ENCODE measurements at places on chromosomes 12 and 14.

DNA sequence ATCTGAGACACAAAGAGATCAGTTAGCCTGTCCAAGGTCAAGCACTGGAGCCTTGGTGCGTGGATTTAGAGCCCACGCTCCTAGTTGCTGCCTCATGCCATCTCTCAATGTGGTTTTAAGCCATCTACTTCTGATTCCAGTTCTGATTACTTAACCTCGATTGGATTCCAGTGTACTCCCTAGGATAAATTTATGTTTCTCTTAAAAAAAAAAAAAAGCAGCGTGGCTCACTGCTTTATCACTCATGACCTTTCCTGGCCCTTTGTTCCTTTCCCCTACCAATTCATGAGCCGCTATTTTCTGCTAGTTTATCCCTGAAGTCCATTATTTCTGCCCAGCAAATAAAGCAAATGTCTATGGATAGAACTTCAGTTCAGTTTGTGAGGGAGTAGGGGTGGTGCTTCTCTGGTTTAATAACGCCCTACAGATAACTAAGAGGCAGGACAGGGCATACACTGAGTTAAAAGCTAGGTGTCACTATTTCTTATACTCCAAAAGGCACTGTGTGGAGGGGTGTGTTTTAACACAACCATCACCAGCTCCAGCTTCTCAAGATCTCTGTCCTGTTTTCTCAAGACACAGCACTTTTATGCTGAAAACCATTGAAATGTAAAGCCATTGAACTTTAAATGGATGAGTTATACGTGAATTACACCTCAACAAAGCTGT, 9.8 kb upstream of the PARP11 start:
- DNase-seq = no peak

- DNase-seq = no peak
Measured at GRCh38 chr14:97306133-97306759, 509.1 kb downstream of the VRK1 start.

DNA sequence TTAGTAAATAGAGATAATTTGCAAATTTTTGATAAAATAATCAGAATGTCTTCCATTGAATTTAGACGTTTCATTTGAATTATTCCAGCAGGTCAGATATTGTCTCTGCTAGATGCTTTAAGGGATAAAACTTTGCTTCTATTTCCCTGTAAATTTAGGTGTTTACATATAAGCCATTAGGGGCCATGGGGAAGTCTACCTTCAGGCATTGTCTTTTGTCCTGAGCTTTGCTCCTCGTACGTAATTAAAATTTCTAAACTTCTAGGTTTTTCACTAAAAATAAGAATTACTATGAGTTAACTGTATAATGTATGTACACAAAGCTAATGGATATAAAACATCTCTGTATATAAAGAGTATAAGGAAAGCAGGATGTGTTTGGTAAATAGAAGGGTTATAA, 24.1 kb upstream of the CD69 start:
- no peak for DNase-seq

- DNase-seq = no peak
Measured at GRCh38 chr12:67593461-67594330, 54.8 kb upstream of the DYRK2 start.

- no peak for DNase-seq
Measured at GRCh38 chr14:30243805-30244204, 315.2 kb upstream of the G2E3 start.

DNA sequence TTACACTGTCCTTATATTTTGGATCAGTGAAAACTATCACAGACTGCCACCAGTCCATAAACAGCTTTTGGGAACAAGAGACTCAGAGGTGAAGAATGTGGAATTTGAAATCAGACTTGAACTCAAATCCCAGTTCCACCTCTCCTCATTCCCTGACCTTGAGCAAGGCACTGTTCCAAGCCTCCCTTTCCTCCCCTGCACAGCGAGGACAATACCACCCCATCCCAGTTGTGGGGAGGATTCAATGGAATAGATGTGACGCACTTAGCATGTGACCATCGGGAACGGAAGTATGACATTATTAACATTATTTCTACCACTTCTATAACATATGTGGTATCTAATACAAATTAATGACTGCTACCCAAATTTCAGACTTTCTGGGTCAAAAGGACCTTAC, 63.5 kb downstream of the DPF3 start:
- DNase-seq = no peak

DNA sequence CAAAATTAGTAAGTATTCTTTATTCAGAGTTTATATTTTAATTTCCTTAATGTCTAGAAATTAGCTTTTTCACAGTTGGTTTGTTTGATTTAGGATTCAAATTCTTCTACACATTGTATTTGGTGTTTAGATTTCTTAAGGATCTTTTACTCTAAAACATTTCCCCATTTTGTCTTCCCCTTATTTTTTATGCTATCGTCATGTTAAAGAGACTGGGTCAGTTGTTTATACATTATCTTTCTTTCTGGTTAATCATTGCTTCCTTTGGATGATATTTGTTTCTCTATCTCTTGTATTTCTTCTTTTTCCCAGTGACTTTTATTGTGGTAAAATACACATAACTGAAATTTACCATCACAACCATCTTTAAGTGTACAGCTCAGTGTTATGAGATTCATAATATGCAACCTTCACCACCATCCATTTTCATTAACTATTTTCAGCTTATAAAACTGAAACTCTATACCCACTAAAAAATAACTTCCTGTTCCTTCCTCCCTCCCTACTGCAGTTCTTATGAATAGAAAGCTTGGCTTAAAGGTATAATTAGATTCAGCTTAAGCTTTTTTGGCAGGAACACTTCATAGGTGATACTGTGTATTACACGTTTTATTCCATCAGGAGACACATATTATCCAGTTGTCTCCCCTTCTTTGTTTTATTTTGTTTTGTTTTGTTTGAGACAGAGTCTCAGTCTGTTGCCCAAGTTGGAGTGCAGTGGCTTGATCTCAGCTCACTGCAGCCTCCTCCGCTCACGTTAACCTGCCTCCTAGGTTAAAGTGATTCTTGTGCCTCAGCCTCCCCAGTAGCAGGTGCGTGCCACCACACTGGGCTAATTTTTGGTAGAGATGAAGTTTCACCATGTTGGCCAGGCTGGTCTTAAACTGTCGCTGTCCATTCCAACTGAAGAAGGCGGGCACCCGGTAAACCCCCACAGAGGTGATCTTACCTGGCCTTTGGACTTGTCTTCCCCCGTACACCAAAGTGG, 45.0 kb downstream of the NOPCHAP1 start:
- DNase-seq = no peak

GRCh38 chr12:51915003-51915625, 7.8 kb downstream of the ACVRL1 start:
- no peak for DNase-seq

- no peak for DNase-seq
Measured at GRCh38 chr12:29160230-29160629, 11.2 kb downstream of the FAR2 start.

- no peak for DNase-seq
Measured at GRCh38 chr12:132936163-132936562, 19.9 kb downstream of the ZNF605 start.

GRCh38 chr12:124720004-124720680, 143.5 kb downstream of the SCARB1 start:
- no peak for DNase-seq

- DNase-seq = no peak
Measured at GRCh38 chr12:75974323-75975187, 57.0 kb downstream of the PHLDA1 start.

DNA sequence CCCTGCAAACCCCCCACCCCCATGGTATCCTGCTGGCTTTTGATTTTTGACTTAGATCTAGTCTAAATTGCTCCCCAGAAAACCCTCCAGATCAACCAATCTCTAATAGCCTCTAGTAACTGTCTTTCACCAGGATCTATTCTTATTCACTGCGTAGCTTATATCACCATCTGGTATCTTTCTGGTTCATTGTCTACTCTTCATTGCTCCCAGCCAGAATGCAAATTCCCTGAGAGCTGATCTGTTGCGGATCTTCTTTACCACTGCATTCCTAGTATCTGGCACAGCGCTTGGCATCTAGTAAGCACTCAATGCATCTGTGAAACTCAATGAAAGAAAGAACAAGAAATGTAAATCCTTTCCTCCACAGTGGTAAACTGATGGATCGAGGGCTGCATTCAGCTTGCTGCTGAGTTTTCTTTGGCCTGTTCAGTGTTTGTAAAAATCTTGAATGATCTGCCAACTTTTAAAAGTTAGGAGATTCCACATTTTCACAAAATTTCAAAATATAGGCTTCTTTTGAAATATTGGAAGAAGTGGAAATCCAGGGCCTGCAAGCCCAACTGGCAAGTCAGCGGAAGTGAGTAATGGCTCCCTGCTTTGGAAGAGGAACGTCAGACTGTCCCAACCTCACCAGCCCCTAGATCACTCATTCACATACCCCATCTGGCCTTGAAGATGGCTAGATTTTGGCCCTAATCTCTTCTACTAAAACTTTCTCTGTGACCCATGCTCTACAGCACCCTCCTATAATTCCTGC, 274.2 kb downstream of the SSPN start:
- no peak for DNase-seq

DNA sequence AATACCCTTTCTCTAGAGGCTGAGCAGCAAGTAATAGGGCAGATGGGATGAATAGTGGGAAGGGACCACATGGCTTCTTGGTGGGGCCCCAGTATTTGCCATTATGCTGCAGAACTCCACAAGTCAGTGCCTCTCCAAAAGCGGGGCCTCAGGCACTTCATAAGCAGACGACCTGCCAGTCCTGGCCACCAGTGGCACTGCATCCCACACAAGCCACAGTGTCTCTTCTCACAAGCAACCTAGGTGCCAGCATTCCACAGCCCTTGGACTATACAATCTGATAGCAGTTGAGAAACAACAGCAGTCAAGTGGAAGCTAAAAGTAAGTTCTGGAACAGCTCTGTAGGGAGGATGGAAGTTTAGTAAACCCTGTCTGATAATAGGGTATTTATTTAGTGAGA, 4.2 kb upstream of the SLC8A3 start:
- DNase-seq = no peak

DNA sequence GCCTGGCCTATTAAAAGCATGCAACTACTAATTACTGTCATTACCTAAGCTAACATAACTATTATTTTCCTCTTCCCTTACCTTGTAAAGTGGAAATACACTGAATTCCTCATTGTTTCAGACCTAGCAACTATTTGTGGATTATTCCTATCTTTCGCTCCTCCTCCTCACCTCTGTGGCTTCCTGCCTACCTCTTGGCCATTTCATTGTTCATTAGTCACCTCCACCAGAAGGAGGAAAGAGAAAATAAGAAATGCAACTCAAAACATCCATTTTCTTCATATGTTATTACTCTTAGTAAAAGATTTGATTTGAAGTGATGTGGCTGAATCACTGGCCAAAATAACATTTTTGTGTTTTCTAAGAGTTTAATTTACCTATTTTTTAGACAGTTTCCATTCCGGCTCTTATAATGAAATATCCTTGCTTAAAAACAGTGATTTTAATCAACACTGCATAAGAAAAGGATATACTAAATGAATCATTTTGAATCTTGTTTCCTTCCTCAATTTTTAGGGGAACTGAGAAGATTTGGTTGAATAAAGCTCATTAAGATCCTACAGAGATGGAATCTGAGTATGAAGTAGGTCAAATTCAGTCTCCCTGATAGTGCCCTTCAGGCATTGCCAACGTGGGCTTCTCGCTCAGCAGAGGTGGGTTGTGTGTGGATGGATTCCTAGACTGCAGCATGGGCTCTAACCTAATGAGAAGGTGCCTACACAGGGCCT, 27.6 kb upstream of the ARHGAP5 start:
- DNase-seq = no peak

DNA sequence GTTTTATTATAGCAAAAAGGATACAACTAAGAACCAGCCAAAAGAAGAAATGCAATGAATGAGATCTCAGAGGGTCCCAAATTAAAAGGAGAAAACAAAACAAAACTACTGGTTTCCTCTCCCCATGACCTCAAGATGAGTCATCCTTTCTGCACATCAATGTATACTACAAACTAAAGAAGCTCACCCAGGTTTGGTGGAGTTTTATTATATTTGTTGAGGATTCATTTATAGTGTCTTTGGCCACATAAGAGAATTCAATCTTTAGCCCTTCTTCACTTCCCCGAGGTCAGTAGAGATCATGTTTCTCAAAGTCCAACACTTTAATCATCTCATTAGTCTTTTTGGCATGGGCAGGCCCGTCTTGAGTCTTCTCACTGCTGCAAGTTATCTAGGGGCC, 210.6 kb downstream of the SLC6A15 start:
- no peak for DNase-seq

GRCh38 chr12:29741342-29742241, 42.1 kb downstream of the TMTC1 start:
- DNase-seq = no peak

DNA sequence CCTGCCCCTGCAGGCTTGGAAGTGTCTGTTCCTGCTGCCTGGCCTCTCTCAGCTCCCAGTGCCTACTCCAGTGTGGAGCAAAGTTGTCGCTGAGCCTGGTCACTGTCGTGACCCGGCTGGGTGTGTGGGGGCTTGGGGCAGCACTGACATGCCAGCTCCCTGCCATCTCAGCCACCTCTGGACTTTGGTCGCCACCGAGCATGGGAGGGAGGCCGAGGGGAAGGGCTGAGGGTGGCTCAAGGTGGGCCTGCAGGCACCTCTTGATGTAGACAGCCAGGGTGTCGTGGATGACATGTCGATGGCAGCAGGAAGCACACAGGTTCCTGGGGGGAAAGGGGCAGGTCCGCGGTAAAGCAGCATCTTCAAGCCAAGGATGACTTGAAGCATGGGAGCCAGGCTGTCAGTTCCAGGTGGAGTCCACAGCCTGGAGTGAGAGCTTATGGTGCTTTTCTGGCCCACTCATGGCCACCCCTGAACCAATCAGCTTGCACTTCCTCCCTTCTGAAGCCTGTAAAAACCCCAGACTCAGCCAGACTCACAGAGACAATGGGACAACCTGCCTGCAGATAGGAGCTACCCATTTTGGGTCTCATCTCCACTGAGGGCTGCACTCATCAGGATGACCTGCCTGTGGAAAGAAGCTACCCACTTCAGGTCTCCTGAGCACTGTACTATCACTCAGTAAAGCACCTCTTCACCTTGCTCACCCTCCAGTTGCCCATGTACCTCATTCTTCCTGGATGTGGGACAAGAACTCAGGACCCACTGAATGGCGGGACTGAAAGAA, 210.1 kb downstream of the MON2 start:
- DNase-seq = no peak

GRCh38 chr14:68814539-68815297, 21.9 kb upstream of the ZFP36L1 start:
- DNase-seq = peak; percentile 77

DNA sequence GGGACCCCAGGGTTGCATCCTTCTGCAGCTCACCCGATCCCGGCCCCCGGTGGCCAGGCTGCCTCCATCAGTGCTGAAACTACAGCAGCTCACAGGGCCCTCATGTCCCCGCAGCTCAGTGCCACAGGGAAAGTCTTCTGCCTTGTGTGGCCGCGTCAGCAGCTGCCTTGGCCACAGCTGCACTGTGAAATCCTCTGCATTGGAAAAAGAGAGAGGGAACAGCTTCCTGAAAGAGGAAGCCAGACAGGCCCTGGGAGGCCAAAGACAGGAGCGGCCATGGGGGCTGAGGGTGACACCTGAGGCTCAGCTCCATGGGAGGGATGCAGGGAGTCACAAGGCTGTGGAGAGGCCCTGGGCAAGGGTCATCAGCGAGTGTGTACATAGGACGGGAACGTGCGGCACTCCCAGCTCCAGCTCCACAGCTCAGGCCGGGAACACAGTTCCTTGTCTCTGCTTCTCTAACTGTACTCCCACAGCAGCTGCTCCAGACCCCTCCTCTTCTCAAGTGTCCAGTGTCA, 32.7 kb downstream of the PARP2 start:
- DNase-seq = no peak

- DNase-seq = no peak
Measured at GRCh38 chr14:51446771-51447170, 204.9 kb upstream of the FRMD6 start.

Data from CD4-positive, alpha-beta T cell (primary cell).